Activated CD8-positive, alpha-beta memory T cell treated with anti-CD3 and anti-CD28 coated beads for 4 hours (primary cell): ENCODE measurements at places on chromosomes 7 and 10.

DNA sequence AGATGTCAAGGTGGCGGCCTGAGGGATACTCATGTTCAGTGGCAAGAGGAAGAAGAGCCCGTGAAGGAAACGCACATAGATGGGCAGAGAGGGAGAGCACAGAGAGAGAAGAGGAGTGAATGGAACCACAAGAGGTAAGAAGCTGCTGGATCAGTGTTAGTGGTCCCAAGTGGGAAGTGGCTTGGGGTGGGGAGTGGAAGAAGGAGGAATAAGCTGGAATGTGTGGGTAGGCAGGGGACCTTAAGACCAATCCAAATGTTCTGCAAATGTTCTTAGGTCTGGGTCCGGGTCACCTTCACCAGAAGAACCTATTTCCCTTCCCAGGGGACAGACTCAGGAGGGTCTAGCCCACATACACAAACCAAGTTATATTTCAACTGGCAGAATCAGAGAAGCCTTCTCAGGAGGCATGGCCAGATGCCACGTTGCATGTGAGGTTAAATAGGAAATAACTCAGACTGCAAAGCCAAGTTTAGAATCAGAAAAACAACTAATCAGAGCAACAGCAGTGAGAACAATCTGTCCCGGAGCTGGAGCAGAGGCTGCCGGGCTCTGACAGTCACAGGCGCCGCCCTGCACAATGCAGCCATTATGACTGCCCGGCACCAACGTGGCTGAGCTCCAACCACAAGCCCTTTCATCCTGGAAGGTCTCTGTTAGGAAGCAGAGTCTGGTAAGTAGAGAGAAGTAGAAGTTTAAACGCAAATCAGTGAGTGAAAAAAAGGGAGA, 78.6 kb upstream of the ARMC3 start:
- no peak for DNase-seq

GRCh38 chr10:87575851-87576250, 71.2 kb downstream of the MINPP1 start:
- DNase-seq = no peak

DNA sequence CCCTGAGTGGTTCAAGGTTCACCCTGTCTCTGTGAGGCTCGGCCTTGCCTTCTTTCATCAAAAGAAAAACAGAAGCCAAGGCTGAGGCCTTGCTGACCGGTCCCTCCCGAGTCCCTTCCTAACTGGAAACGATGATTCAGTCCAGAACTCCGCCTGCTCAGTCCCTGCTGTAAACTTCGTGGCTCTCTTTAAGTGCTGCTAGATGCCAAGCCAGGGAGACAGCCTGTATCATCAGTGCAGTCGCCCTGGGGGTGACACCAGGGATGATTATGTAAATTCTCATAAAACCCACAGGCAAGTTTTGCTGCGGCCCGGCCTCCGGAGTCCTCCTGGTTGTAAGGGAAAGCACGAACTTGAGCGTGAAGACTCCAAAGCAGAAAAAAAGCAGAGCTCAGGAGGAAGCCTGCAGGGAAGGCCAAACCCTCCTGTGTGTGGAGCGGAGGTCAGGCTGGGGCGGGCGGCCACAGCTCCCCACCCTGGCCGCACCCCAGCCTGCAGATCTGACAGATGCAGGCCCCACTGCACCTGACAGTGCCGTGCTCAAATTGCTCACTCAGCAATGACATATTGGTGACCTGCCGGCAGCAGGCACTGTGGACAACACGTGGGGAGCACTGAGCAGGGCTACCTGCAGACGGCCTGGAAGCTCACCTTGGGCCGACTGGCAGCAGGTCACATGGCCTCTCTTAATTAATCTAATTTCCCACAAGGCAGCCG, 123.4 kb downstream of the DYNC2I1 start:
- DNase-seq = no peak

- no peak for DNase-seq
Observed at GRCh38 chr7:148161776-148162175, 428.8 kb upstream of the C7orf33 start.

GRCh38 chr7:133265821-133266220, 12.9 kb downstream of the EXOC4 start:
- DNase-seq = no peak

- no peak for DNase-seq
Observed at GRCh38 chr7:21184942-21185652, 242.8 kb upstream of the SP4 start.

GRCh38 chr10:3648576-3648975, 136.4 kb downstream of the KLF6 start:
- no peak for DNase-seq

- no peak for DNase-seq
Observed at GRCh38 chr10:88919041-88919440, 33.5 kb downstream of the ACTA2 start.

DNA sequence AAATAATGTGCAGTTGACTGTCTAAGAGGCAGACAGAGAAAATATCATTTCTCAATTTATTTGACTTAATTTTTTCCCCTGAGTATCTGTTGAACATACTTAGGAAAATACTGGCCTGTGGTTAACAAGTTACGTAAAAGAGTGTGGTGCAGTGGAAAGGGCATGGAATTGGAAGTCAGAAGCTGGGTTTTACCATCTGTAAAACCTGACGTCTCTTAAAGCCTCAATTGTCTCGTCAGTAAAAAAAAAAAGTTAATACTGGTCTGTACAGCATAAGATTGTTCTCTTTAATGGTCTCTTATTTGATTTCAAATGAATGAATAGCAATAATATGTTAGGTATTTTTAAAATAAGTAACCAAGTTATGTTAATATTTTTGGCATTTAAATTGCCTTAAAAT, 67.8 kb downstream of the PHTF2 start:
- DNase-seq = no peak

GRCh38 chr10:86443936-86444335, 77.3 kb upstream of the GRID1 start:
- no peak for DNase-seq

DNA sequence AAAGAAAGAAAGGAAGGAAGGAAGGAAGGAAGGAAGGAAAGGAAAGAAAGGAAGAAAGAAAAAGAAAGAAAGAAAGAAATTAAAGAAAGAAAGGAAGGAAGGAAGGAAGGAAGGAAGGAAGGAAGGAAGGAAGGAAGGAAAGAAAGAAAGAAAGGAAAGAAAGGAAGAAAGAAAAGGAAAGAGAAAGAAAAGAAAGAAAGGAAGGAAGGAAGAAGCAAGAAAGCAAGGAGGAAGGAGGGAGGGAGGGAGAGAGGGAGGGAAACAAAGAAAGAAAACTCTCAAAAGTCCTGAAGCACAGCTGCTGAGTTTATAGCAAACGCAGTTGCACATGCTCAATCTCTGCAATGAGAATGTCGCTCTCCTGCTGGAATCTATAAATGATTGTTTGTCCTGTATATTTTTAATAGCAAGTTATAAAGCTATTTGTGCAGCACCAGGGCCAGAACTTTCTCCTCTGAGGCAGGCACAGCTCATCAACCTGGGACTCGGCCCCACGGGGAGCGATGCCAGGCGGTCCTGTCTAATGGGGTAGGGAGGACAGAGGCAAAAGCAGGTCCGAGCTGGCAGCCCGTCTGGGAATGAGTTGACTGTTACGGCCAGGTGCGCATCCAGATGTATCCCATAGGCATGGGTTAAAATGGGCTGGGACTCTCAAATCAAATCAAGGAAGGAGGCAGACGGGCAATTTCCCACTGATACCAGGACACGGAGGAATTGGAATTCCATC, 118.0 kb upstream of the PFKP start:
- no peak for DNase-seq

- no peak for DNase-seq
Observed at GRCh38 chr10:77002872-77003271, 634.7 kb downstream of the KCNMA1 start.

- no peak for DNase-seq
Observed at GRCh38 chr7:79786187-79786586, 332.7 kb upstream of the MAGI2 start.

DNA sequence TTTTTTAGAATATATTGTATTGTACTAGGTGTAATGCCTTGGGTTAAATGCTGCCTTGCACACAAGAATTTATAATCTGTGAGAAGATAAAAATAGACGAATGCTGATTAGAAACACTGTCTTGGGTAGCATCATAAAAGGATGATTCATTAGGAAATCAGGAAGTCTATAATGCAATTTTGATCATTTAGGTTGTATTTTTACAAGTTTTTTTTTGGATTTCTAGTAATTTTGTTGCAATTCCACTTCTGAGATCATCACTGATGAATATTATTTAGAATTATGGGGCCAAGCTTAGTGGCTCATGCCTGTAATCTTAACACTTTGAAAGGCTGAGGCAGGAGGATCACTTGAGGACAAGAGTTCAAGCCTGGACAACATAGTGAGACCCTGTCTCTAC, 29.6 kb downstream of the WBP1L start:
- DNase-seq = no peak

DNA sequence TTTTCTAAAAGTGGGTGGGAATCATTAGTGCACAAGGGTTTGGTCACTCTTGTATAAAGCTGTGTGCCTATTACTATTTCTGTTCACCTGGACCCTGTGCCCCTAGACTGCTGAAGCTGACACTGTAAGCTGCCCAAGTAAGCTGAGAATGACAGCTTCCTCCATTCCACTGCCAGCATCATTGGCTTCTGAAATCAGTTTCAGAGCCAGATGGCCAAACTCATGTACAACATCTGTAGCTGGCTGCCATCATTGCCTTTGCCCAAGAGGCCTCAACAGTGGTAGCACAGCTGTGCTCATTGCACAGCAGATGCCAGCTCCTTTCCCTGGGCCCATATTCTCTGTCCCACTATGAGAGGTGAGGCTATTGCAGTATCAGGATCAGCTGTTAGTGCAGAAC, 165.7 kb downstream of the CPEB3 start:
- DNase-seq = no peak

- no peak for DNase-seq
Observed at GRCh38 chr10:69750725-69751124, 51.0 kb upstream of the COL13A1 start.

GRCh38 chr7:89223900-89224395, 428.4 kb upstream of the TEX47 start:
- no peak for DNase-seq

DNA sequence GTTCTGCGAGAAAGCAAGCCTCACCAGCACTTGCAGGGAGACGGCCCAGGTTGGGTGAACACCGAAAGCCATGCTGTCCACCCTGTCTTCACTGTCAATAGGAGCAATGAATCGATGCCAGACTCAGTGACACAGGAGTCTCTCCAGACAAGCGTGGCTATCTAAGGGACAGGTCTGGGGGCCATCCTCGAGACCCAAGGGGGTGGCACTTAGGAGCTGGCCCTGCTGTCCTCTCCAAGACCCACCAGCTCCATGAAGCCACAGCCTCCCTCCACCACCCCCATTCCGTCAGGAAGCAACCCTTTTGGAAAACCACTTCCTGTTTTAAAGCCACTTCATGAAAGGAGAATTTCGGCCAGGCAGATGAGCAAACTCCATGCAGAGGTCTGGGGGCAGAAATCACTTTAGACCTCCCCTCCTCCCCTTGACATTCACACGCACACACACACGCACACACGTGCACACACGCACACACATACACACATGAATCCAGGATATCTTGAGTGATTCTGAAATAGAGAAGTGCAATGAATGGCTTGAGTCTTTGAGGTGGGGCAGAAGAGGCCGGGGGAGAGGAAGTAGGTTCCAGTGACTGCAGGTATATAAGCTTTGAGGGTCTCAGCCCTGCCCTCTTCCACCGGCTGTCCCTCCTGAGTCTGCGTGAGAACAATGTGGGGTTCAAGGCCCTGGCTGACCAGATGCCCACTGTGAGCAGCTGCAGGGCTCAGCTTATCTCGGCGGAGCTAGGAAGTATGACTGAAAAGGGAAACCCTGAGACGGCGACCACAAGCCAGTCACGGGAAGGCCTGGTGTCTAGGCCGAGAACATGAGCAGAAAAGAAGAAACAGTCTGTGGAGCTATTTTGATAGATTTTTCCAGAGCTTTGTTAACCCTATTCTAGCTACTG, 25.0 kb downstream of the RGS10 start:
- no peak for DNase-seq

DNA sequence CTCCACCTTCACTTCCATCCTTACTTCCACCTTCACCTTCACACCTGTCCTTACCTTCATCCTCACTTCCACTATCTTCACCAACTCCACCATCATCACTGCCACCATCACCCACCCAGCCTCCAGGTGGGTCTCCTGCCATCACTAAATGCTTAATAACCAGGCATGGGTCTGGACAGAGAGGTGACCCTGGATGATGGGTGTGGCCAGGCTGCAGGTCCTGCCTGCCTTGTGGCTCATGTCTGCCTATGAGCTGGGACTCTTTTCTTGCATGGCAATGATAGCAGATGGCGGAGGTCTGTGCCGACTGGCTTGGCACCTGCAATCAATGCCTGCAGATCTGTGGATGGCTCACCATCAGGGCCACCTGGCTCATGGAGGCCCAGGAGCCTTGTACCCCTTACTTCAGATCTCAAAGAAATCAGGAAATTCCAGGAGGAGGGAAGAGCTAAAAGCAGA, 60.1 kb upstream of the ELN start:
- DNase-seq = no peak

GRCh38 chr10:4981722-4982471, 18.7 kb downstream of the AKR1C1 start:
- DNase-seq = no peak

GRCh38 chr7:150871601-150872000, 19.3 kb downstream of the AOC1 start:
- DNase-seq = no peak

DNA sequence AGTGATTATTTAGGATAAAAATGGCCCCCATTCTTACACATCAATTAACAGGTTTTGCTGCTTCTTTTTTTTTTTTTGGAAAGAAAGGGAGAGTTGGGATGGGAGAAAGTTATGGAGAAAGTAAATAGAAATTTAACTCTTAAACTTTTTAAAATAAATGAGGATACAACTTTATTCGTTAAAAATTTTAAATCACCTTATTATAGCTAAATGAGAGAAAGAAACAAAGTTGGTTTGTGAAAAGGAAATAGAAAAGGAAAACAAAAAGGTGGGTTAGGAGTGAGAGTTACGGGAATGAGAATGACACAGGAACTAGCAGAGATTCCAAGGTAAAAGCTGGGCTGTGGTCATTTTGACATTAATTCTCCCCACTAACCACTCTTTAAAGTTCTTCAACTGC, 34.9 kb downstream of the LMOD2 start:
- DNase-seq = no peak

GRCh38 chr7:90749774-90750173, 153.7 kb downstream of the CDK14 start:
- DNase-seq = no peak
